ENCODE measurements at places on chromosomes 11 and 22. TPM values are rescaled to one million over a fixed set of nuclear protein-coding genes. Genes with fewer than 3 reads are reported as not detected.

DNA sequence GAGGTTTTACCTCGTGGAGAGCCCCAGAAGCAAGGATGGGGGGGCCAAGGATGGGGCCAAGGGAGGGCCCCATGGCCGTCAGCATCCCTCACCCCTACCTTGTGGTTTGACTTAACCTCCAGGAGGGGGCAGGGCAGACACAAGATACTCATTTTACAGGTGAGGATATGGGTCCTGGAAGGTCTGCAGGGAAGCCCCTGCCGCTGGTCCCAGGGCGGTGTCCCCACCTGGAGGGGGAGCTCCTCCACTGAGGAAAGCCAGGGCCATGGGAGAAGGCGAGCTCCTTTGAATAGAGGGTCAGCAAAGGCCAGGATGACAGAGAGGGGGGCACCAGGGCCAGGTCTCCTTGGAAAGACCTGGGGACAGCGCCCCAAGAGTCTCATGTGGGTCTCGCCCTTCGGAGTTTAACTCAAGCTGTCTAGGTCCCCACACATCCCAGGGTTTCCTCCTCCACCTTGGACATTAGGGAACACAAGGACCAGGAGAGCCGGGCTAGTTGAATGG is 5.9 kb upstream of the ADORA2A start:
- no peak for DNase-seq

The OR5M3 gene
- not detected for total RNA-seq

DNA sequence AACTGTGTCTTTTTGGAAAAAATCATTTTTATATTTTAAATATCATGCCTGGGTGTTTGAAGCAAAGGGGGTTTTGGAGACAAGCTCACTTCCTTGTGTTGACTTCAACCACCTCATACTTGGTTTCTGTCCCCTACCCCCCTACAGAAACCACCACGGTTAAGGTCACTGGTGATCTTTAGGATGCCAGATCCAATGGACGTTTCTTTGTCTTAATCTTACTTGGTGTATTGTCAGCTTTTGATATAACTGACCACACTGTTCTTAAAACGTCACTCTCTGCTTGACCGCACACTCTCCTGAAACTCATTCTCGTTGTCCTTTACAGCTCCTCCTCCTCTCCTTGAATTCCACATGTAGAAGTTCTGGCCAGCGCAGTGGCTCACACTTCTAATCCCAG is 34.8 kb upstream of the SWAP70 start:
- DNase-seq = no peak

DNA sequence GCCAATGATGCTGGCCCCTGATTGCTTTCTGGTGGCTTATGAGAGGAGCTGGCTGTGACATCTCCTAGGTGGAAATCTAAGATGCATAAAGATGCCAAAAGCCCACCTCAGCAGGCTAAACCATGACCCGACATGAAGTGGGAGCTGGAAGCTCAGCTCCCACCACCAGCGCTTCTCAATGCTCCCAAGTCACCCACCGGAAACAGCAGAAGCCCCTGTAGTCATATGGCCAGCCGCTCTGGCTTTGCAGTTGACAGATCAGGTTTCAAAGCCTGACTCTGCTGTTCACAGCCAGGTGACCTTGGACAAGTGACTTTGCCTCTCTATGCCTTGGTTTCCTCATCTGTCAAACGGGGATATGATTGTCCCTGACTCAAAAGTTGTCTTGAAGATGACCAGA is 29.1 kb upstream of the ANO1 start:
- DNase-seq = no peak

GRCh38 chr22:32322986-32323385 is 34.7 kb upstream of the RFPL3 start:
- DNase-seq = no peak

Measured in T-cell (primary cell).